ENCODE measurements at places on chromosomes 5 and 9.

- no peaks in the 10 kb centered on the region for H3K36me3 ChIP-seq
- DNase-seq = no peak
- no peaks in the 10 kb centered on the region for H3K27me3 ChIP-seq
- no peak overlapping the region for H3K27ac ChIP-seq
These were observed 18.8 kb downstream of the SMIM32 start for GRCh38 chr5:136174021-136174659.

GRCh38 chr5:4676934-4677333 is 463.2 kb upstream of the ADAMTS16 start:
- no peaks in the 10 kb centered on the region for H3K4me1 ChIP-seq
- H3K27me3 ChIP-seq = no peaks in the 10 kb centered on the region
- H3K27ac ChIP-seq = no peak overlapping the region
- no peaks in the 10 kb centered on the region for H3K36me3 ChIP-seq
- no peak for DNase-seq
- no peak overlapping the region for H3K4me3 ChIP-seq

GRCh38 chr9:110066929-110067716 is 140.8 kb downstream of the C9orf152 start:
- no peaks in the 10 kb centered on the region for H3K27me3 ChIP-seq
- H3K36me3 ChIP-seq = no peaks in the 10 kb centered on the region
- no peaks in the 10 kb centered on the region for H3K4me1 ChIP-seq
- H3K27ac ChIP-seq = no peak overlapping the region
- no peak for DNase-seq

DNA sequence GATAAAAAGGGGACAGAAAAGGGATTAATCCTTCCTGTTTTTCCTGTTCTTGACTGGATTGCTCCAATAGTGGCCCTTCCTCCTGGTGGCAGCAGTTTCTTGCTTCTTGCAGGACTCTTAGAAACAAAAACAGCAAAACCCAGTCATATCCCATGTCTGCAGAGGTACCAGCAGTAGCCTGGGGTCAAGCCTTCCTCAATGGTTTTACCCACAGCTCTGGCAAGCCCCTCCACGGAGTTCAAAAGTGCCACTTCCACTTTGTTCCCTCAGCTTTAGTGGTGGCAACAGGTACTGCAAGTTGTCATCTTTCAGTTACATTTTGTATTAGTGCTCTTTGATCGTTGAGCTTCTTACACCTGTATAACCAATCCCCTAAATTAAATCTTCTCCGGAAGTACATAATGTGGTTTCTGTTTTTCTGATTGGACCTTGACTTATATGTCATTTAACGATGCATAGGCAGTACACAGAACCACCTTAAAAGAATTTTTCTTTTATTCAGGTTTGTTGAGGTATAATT is 8.7 kb upstream of the RANBP6 start:
- DNase-seq = peak; percentile 29
- no peaks in the 10 kb centered on the region for H3K4me1 ChIP-seq
- peak overlapping the region; percentile 10 for H3K4me3 ChIP-seq
- no peaks in the 10 kb centered on the region for H3K36me3 ChIP-seq
- H3K27ac ChIP-seq = no peak overlapping the region

GRCh38 chr9:88396836-88397577 is 8.8 kb downstream of the SPIN1 start:
- DNase-seq = no peak
- no peaks in the 10 kb centered on the region for H3K36me3 ChIP-seq
- H3K27me3 ChIP-seq = no peaks in the 10 kb centered on the region
- no peaks in the 10 kb centered on the region for H3K4me1 ChIP-seq
- no peak overlapping the region for H3K27ac ChIP-seq

GRCh38 chr9:116904165-116904564 is 217.1 kb downstream of the TRIM32 start:
- no peaks in the 10 kb centered on the region for H3K36me3 ChIP-seq
- no peaks in the 10 kb centered on the region for H3K27me3 ChIP-seq
- no peak overlapping the region for H3K4me3 ChIP-seq
- H3K4me1 ChIP-seq = no peaks in the 10 kb centered on the region
- no peak overlapping the region for H3K27ac ChIP-seq
- no peak for DNase-seq

All from CD8-positive, alpha-beta memory T cell (primary cell).